Mucosa of descending colon (tissue), 3 donors: ENCODE measurements at places on chromosomes 7 and 10.

GRCh38 chr10:80529604-80530003 is 8.1 kb upstream of the SH2D4B start:
- peak; percentile 33 for DNase-seq

DNA sequence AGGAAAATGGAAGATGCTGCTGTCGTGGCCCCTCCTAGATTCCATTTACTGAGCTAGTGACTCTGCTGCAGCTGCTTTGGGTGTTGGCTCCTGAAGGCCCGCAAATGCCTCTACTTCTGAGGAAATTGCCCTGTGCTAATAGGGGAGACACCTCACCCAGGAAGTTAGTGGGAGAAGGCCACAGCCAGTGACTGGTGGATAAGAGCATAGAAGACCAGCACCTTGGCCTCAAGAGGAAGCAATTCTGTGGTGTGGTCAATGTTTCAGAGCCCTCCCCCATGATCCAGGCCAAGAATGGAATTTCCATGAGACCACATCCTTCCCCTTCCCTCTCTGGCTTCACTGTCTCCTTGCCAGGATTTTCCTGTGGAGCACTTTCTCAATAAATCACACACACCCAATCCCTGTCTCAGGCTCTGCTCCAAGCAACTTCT is 25.0 kb upstream of the FZD1 start:
- DNase-seq = no peak

DNA sequence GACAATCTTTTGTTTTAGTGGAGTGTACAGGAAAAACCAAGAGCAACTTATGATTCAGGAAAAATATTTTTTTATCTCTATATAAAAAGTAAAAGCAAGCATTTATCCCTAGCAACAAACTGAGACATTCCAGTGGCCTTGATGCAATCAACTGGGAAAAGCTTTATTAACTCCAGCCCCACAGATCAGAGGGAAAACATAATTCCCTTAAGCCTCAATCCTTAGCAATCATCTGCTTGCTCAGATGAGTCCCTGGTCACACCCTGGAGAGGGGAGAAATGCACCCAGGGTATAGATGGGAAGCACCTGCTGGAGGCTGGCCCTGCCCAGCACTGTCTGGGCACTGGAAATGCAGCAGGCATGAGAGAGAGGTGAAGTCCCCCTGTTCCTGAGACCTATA is 636.6 kb downstream of the TNS3 start:
- no peak for DNase-seq

- no peak for DNase-seq
Observed at GRCh38 chr10:6211671-6212635, 9.2 kb downstream of the PFKFB3 start.

DNA sequence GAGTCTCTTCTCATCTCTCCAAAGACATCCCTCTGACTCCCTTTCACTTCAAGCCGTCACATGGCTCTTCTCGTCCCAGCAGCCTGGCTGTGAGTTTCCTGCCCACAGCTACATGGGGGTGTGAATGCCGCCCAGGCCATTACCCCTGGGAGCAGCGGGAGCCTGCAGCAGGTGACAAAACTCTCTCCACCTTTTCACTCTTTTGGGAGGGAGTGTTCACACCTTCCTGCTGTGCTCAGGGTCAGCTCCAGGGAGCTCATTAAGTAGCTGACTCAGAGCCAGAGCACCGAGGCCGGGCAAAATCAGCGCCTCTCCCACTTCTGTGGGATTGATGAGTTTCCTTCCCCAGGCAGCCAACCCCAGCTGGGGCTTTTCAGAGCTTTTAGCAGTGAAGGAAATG is 271.3 kb downstream of the TYW1 start:
- DNase-seq = no peak

GRCh38 chr10:79132681-79133381 is 64.1 kb downstream of the ZMIZ1 start:
- no peak for DNase-seq

DNA sequence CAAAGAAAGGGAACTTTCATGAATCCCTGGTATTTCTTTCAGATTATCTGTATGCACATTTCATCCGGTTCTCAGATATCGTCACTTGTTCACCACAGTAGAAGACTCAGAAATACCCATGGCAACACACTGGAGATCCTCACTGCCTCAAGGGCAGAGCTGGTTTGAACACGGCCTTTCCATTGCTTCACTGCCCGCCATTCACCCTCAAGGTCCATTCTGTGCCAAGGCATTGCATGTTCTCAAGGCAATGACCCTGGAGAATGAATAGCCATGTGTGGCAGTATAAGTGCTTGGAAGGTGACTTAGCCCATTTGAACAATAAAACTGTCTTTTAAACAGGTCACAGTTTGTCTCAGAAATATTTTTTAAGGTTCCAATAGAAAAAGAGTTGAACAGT is 606.5 kb downstream of the IPMK start:
- no peak for DNase-seq

- DNase-seq = no peak
Observed at GRCh38 chr7:155491812-155492211, 33.9 kb downstream of the EN2 start.

- DNase-seq = no peak
Observed at GRCh38 chr7:47932016-47932415, 16.2 kb downstream of the PKD1L1 start.

GRCh38 chr7:25122373-25122772 is 2.7 kb downstream of the CYCS start:
- DNase-seq = no peak

GRCh38 chr10:123380491-123381085 is 226.4 kb downstream of the BUB3 start:
- no peak for DNase-seq

GRCh38 chr10:3720228-3721019 is 64.6 kb downstream of the KLF6 start:
- peak; percentile 20 for DNase-seq

DNA sequence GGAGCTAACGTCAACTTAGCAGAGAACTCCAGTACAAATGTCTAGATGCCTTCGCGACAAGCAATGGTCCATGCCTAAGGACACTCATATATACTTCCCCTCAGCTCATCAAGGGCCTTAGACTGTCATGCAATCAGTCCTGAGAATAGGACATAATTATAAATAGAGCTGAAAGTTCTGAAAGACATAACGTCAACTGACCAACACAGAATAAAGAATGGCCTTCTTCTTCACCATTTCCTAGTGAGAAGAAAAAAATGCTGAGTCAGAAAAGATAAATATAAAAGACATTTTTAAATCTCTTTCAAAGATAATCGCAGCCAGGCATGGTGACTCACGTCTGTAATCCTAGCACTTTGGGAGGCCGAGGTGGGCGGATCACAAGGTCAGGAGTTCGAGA is 83.2 kb downstream of the ARMH3 start:
- DNase-seq = no peak

DNA sequence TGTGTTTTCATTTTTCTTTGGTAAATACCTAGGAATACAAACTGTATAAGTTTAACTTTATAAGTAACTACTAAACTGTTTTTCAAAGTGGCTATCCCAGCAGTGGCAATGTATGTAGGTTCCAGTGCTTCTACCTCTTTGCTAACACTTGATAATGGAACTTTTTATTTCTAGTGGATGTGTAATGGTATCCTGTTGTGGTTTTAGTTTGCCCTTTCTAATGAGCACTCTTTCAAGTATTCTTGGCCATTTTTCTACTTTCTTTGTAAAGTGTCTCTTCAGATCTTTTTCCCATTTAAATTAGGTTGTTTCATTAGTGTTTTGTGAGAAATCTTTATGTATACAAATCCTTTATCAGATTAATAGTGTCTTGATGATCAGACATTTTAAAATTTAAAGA is 4.6 kb downstream of the KIF20B start:
- DNase-seq = no peak

DNA sequence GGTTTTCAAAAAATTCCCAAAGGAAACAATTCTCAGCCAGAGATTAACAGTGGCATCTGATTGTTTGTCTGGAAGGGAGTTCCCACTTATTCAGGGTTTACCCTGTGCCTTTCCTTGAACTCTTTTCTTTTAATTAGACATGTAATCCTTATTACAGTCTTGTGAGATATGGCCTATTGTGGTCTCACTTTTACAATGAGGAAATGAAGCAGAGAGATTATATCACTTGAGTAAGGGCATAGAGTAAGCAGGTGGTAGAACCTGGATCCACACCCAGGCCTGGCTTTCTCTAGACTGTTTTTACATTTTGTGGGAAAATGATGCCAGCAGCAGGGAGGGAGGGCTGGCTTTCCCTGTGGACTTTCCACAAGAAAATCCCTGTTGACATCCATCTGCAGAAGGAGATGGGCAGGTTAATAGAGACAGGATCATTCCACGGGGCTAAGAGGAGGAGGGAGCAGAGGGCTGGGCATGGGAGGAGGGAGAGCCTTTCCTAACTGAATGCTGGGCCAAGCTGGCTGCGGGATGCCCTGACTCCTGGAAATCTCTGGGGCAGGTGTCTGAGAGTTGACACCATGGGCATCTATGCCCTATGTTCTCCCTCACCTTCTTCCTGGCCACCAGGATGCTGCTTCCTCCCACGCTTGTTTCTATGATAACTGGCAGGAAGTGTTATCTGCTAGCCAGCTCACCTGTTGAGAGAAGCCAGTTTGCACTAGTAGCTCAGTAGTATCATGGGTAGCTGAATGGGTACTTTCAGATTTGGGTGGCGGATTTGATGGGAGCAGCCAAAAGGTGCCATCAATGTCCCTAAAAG is 28.7 kb upstream of the ARHGAP22 start:
- DNase-seq = no peak

GRCh38 chr10:30827531-30828120 is 198.1 kb upstream of the LYZL2 start:
- DNase-seq = no peak

GRCh38 chr10:6074489-6075301 is 12.5 kb upstream of the IL2RA start:
- no peak for DNase-seq

GRCh38 chr7:77157446-77157845 is 35.0 kb downstream of the CCDC146 start:
- no peak for DNase-seq

DNA sequence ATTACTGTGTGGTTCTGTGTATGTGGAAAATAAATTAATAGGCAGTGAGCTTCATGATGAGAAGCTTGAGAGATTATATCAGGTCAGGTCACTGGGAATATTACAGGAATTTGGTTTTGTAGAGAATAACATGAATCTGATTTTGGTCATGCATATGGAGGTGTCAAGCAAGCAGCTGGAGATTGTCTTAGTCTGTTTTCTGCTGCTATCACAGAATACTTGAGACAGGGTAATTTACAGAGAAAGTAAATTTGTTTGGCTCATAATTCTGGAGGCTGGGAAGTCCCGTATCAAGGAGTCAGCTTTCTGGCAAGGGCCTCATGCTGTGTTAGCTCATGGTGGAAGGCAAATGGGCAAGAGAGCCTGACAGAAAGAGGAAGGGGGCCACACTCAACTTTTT is 120.7 kb upstream of the FAM3C start:
- DNase-seq = no peak

DNA sequence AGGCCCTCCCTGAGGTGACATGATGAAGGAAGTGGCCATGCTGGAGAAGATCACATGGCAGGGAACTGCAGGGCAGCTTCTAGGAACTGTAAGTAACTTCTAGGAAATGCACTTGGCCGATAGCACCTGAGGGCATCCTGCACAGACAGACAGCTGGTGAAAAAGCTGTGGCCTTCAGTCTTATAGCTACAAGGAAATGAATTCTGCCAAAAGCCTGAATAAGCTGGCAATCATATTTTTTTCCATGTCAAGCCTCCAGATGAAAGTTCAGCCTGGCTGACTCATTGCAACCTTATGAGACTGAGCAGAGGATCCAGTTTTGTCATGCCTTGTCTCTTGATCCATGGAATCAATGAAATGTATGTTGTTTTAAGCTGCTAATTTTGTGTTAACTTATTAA is 91.1 kb upstream of the CACNA2D1 start:
- no peak for DNase-seq

DNA sequence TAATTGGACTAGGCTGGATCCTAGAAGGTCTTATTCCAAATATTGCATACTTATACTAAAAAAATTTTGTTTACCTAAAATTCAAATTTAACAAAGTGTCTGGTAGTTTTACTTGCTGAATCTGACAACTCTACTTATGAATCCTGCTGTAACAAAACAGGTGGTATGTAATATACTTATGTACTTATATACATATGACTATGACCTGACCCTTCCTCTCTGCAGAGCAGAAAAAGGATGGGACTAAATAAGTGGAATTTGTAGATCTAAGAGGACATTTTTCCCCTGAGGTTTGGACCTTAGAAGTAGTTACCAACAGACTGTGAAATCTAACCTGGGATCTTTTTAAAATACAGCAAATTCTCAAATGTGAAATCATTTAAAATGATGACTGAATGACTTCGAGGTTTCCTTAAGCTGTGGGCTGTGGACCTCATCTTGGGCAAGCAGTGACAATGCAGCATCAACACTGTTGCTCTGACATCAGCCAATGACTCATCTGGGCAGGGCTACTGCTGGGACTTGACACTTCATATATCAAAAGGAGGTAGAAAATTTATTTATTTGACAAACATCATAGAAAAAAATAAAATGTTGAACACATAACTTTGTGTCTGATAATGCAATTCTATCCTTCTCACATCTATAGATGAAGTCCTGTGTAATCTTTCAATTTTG is 73.6 kb downstream of the RELN start:
- DNase-seq = no peak

DNA sequence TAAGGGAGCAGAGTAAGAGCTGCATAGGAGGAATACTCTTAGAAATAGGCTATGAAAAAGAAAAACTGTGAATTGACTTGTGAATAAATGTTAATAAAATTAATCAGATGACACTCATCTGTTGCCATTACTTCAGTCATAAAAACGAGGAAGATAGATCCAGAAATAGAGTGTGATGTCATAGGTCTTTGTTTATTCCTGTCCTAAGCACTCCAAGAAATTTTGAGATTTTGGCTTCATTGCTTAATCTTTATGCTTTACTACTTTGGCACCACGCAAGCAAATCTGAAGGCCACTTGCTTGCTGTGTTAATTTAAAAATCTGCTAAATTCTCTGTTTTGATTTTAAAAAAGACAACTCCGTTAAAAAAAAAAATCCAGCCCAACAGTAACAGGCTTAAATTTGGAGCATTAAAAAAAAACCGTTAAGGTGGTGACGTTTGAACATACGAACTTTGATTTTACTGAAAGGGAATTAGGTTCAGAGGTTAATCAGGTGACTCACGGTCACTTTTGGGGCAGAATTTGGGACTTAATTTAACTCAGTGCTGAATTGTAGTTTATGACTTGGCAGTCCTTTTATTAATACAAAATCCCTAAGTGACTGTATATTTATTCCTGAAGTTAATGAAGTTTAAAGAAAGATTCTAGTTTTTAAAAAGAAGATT is 3.4 kb downstream of the IFRD1 start:
- no peak for DNase-seq

DNA sequence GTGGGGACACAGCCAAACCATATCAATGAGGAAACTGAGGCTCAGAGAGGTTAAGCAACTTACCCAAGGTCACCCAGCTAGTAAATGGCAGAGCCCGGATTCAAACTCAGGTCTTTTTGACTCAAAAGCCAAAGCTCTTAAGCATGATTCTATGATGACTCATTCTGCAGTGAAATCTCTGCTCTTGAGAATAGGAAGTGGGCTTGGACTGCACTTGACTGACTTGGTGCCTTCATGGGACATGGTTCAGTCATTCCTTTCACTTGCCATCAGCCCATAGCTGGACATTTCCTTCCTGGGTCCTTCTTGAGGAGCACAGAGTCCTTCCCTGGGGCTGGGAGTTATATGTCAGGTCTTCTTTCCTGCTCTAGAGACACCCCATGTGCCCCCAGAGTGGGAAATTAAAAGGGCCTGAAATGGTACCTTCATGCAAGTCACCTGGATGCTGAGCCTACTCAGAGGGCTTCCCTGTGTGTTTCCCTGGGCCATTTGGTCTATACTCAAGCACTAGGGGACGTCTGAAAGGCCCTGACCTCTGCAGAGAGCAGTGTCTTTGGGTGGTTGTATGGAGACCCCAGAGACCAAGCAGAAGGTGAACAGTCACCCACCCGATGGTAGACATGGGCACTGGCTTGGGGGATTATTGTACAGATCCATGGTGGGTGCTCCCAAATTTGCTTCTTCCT is 62.4 kb upstream of the SDK1 start:
- no peak for DNase-seq
